ENCODE measurements at places on chromosomes 1 and 21.

GRCh38 chr1:231750296-231750695 is 123.7 kb downstream of the DISC1 start:
- no peak for DNase-seq

GRCh38 chr21:41596241-41596925 is 88.4 kb upstream of the TMPRSS2 start:
- DNase-seq = no peak

GRCh38 chr1:234868296-234869147 is 258.5 kb upstream of the IRF2BP2 start:
- no peak for DNase-seq

GRCh38 chr1:232468249-232468648 is 161.7 kb downstream of the SIPA1L2 start:
- no peak for DNase-seq

DNA sequence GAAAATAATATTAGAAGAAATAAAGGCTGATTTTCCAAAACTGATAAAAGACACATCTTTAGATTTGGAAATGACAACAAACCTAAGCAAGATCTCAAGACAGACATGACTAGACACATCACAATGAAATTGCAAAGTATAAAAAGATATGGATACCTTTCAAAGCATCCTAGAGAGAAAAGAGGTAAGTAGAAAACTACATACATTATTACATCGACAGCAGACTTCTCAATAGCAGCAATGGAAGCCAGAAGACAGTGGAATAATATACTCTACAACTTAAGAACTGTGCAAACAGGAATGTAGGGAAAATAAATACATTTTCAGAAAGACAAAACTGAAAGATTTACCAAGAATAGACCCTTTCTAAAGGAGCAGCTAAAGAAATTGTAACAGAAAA is 50.2 kb downstream of the DENND1B start:
- DNase-seq = no peak

GRCh38 chr1:26471498-26472319 is 531 bp upstream of the HMGN2 start:
- DNase-seq = peak; percentile 43

- DNase-seq = no peak
Observed at GRCh38 chr1:76657623-76658022, 209.7 kb upstream of the ST6GALNAC5 start.

- no peak for DNase-seq
Observed at GRCh38 chr1:197183195-197183748, 36.8 kb upstream of the ASPM start.

DNA sequence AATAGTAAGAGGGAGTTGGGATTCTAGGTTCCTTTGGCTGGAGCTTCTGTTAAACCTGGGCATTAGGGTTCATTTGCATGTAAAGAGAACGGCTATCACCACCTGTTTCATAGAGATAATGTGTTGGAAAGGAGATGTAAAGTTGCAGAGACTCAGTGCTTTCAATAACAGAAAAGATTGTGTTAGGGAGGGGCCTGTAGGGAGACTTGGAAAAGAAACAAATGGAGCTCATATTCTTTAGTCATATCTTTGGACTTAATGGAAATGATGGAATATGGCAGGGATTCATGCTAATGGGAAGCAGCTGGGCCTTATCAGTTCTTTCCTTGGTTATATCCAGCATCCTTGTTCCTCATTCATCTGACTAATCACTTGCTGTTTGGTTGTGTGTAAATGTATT is 144.9 kb downstream of the CD247 start:
- no peak for DNase-seq

GRCh38 chr1:3640121-3640837 is 9.6 kb downstream of the WRAP73 start:
- DNase-seq = no peak

GRCh38 chr1:46819335-46819734 is 20.5 kb downstream of the CYP4B1 start:
- no peak for DNase-seq
